Kidney (tissue), 22 donors: ENCODE measurements at places on chromosomes 3 and 15. TPM values are rescaled to one million over a fixed set of nuclear protein-coding genes. Genes with fewer than 3 reads are reported as not detected.

The ASB14 gene
- not detected for total RNA-seq

The GLDN gene
- 4.0 TPM for total RNA-seq

DNA sequence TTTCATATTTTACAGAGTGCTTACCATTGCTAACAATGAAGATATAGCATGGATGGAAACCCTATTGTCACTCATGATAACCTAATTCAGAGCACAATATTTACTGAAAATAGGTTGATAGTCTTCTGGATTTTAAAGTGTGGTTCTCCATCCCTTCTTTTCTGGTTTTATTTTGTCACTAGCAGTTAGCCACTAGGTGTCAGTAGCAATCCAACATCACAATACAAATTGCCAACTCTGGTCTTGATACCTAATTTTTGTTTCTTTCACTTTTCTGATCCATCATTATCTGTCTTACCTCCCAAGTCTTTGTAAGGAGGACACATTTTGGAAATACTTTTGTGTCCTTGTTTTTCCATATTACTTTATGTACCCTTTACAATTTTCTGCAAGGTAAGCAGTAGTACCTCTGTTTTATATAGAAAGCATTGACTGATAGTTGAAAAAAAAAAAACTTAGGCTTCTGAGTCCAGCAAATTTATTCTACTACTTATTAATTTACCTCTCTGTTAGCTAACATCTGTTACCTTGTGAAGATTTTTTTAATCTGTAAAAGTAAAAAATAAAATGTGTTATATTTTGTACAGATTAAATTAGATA, 28.3 kb upstream of the CRYBG3 start:
- DNase-seq = no peak

- DNase-seq = no peak
Measured at GRCh38 chr3:4680871-4681300, 187.7 kb downstream of the ITPR1 start.

DNA sequence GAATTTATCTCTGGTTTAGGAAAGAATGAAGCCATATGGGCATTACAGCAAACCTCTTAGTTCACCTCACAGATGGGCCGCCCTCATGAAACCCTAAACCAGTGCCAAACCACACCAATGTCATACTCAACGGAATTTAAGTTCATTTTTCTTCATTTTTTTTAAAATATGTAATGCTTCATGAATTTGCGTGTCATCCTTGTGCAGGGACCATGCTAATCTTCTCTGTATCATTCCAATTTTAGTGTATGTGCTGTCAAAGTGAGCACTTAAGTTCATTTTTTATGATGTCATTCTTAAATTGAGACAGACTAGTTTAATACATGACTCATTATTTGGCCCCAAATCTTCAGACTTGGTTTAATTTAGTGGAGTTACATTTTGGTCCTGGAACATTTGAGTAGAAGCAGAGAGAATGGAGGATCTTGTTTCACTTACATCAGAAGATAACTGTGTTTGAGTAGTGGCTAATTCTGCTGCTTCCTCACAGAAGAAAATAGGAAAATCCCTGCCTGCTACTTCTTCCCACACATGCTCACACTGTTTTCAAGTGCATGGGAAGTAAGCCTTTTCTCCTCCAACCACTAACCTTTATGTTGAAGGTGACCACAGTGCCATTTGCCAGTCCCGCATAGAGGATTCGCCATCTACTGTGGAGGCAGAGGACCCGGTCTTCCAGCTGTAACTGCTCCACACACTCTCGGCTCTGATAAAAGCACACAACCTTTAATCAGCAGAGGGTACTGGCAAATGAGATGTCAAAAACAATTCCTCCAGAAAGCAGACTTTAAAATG, 63.3 kb downstream of the ZNF106 start:
- DNase-seq = no peak

- DNase-seq = no peak
Measured at GRCh38 chr15:73714695-73715301, 30.6 kb downstream of the CD276 start.

DNA sequence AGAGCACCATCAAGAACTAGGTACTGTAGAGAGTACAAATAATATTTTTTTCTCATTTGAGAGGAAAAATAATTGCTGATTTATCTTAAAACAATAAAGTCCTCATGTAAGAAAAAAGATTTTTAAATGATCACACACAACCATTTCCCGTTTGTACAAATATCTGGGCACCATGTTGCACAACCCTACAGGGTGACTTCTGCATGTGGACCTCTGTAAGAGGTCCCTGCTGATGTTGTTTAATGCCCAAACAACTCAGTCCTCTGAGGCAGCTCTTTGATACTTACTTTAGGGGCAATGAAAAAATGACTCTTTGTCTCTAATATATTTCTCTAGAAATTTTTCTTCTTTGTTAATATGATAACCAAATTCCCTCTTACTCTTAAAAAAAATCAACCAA, 168.1 kb upstream of the SATB1 start:
- DNase-seq = no peak

DNA sequence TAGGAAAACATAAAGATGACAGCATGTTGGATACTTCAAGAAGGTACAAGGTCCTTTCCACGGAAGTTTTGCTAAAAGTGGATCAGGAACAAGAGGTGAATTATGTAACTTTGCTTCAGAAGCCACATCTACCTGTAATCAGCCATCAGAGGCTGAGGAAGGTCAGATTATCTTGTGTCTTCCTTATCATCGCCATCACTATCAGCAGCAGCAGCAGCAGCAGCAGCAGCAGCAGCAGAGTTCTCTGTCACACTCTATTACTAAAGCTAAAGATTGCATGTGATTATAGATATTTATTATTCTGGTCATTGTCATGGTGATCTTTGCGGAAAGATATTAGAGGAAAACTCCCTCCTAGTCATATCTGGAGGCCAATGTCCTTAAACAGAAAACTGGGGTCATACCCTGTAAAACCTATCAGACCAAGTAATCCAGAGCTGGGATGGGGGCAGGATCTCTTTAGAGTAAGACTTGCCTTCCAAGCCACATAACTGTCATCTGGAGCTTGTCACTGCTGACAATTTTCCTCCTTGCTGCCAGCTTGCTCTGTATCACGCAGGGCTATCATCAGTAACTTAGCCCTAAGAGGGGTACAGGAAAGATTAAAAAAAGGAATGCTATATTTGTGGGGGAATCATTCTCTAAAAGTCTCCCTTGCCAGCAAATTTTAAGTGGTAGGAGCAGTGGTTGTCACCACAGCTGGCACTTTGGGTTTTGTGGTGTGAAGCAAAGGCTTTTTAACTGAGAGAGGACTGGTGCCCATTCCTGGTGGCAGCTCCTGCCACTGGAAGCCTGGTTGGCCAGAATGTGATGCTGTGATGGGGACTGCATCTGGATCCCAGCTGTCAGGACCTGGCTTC, 130.9 kb upstream of the RASGRP1 start:
- DNase-seq = no peak

GRCh38 chr3:182487143-182487542, 306.2 kb upstream of the ATP11B start:
- no peak for DNase-seq

DNA sequence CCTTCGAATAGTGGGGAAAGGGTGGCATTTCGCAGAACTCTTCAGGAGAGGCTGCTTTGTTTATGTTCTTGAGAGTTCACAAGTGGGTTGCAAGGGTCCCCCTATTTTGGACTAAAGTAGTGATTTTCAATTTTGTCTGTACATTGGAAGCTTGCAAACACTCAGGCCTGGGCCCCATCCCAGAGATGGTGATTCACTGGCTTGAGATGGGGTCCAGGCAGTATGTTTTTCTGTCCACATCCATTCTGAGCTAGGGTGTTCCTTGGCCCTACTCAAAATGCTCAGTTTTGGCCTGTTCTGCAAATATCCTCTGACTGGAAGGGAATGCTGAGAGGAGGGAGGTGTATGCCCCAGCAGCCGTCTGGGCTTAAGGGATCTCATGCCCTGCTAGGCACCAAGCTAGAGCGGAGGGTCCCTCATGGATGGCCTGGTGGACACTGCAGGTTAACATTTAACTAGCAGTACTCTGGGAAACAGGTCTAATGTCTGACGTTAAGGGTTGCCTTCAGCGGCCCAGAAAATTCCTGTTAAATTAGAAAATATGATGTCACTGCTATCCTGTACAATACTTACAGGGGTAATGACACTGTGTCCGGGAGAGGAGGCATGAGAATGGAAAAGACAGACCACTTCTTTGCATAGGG, 181.4 kb downstream of the OPA1 start:
- peak; percentile 53 for DNase-seq

DNA sequence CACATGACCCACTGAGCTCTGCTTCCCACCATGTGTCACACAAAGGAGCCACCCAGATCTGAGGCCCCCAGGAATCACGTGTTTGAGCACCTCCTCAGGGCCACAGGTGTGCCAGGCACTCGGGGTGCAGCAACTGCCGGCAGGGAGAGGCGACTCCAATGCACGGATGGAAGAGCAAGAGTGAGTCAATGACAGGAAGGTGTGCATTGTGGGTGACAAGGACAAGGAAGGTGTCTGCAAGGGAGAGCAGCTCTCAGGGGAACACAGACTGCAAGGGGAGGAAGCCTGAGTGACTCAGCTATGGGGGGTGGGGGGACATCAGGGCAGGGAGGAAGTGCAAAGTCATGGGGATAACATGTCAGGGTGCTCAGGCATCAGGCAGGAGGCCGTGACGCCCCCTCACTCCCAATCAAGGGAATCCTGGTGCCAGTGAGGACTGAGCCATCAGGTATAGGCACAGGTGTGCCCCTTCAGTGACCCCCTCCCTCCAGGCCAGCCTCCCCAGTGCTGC, 67.4 kb downstream of the NUP210 start:
- no peak for DNase-seq
